SIG-M5 (cell line): ENCODE measurements at places on chromosomes 16 and 17.

GRCh38 chr17:6651354-6651918, at the start of the genes C17orf100 and MED31:
Gene C17orf100, plus strand, starts transcription at chr17:6651762. Its CDS starts 152 bp downstream, at chr17:6651914.
Gene MED31, minus strand, starts transcription at chr17:6651605. Its CDS starts 77 bp downstream, at chr17:6651528.
- DNase-seq, result peak; percentile 66

- no peak for DNase-seq
These were observed 54.3 kb downstream of the MYH13 start for GRCh38 chr17:10318535-10318934.

DNA sequence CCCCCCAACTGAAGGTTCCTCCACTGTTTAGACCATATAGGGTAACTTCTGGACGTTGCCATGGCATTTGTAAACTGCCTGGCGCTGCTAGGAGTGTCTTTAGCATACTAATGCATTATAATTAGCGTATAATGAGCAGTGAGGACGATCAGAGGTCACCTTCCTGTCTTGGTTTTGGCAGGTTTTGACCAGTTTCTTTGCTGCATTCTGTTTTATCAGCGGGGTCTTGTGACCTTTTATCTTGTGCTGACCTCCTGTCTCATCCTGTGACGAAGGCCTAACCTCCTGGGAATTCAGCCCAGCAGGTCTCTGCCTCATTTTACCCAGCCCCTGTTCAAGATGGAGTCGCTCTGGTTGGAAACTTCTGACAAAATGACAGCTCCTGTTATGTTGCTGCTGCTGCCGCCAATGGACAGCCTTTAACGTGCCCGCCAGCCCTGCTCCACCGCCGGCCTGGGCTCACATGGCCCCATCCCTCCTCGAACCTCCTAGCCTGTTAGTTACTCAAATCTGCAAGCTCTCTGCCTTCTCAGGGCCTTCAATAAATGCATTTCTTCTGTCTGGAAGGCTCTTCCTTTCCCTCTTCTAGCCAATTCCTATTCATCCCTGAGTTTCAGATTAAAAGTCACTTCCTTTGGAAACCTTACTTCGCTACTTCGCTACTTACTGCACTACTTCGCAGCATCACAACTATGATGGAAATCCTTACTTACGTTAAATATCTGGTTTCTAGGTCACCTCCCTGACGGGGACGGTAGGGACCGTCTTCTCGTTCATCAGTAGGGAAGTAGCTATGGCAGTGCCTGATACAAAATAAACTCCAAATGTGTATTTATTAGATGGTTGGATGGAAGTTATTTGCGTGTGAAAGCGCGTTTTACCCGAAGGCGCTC, 640 bp upstream of the NAGLU start:
- no peak for DNase-seq

DNA sequence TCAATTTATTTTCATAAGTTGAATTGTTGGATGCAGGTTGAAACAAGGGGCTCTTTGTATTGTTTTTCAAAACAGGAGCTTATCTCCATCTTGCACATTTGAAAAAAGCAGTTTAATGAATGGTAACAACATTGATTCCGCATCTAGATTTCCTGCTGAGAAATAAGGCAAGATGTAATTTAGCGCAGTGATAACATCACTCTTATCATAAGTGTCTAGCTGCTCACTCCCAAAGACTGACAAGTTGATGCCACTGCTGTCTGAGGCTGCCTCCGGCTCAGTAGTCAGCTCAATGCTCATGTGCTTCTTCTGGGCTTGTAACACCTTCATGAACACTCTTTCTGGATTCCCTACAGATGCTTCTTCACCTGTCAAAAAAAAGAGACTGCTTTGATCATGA, 92.4 kb downstream of the KPNA2 start:
- DNase-seq, result no peak

- no peak for DNase-seq
These were observed 42.4 kb upstream of the MRPS23 start for GRCh38 chr17:57892146-57892819.
